ENCODE measurements at places on chromosomes 2 and 18. TPM values are rescaled to one million over a fixed set of nuclear protein-coding genes. Genes with fewer than 3 reads are reported as not detected.

GRCh38 chr2:61356958-61357350, 113.9 kb downstream of the USP34 start:
- DNase-seq, result no peak

Gene STEAP3
- 2.8 TPM for total RNA-seq

DNA sequence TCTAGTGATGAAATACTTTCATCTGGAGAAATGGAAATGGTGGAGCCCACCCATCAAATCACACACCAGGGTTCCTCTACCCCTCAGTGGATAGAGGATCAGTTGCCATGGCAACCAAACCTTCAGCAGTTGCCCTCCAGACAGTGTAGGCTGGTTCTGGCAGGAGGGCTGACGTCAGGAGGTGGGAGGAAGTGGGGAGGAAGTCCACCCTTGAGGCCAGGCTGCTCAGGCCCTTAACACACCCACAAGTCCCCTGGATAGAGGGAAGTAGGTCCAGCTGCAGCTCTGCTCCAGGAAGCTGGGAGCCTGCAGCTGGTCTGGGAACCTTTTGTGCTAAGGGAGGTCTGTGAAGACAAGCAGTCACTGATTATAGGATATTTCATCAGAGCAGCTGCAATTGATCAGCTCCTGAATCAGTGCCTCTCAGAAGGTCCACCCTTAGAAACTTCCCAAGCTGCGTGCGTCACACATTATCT, 186.6 kb downstream of the MTX2 start:
- DNase-seq, result peak; percentile 91

DNA sequence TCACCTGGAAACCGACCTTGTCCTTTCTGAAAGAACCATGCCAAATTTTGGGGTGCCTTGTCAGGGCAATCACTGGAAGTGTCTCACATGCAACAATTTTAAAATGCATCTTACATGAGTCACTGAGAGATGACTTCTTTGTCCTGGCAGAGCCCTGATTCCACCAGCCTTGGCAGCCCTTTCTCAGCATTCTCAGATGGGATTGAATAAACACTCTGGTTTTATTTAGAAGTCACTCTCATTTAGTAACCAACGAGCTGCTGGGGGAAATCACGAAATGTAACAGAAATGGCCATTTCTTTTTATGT, 3.8 kb upstream of the ATP8B1 start:
- DNase-seq, result no peak

GRCh38 chr2:73700131-73700611, 37.0 kb downstream of the TPRKB start:
- DNase-seq, result no peak

GRCh38 chr2:105519516-105519915, 120.7 kb upstream of the FHL2 start:
- no peak for DNase-seq

- no peak for DNase-seq
Observed at GRCh38 chr2:58638256-58638805, 397.2 kb upstream of the FANCL start.

Gene STAT4
- total RNA-seq, result 2.3 TPM

- DNase-seq, result no peak
Observed at GRCh38 chr2:178650554-178650953, 156.7 kb downstream of the TTN start.

DNA sequence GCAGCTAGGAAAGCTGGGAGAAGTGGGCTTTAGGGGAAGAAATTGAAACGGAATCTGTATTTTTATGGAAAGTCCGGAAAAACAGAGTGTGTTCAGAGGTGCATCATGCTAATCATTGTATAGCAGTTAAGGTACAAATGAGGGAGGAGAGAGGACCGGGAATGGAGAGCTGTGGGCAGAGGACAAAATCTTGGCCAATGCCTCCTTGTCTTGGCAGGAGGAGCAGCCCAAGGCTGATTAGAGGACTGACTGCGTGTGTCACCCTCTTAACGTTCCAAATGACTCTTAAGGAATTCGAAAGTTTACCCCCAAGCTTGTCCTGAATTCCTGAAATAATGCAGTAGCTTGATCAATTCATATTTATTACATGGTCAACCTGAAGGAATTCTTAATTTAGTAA, 81.0 kb downstream of the ZNF236 start:
- DNase-seq, result no peak

GRCh38 chr2:156473445-156473844, 37.3 kb downstream of the GPD2 start:
- DNase-seq, result no peak

DNA sequence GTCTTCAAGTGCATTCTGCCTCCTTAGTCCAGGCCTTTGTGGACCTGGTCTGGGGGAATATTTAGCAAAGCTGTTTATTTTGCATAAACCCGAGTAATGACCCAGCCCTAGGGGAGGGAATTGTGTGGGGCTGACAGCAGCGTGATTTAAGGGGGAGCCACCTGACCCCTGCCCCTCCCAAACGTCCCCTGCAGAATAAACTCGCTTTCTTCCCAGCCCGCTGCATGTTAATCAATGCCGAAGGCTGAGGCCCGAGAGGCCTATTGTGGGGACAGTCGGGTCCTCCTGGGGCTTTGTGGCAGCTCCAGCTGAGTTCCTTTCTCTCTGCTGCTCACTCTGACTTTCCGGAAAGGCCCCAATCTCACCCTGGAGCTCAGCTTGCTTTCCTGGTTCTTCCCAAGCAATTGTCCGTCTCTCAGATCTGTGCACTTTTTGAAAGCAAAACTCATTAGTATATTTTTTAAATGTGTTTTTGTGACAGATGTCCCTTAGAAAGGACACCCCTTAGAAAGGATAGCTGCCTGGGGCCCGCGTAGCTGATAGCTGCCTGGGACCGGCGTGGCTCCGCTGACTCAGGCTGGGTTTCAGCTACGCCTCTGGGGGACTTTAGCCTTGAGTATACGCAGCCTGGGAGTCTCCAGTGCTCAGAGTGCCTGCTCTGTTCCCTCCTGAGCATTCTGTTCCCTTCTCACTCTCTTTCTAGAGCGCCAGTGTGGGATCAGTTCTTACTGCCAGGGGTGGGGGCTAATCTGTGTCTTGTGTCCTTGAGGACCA, 158.3 kb downstream of the GLI2 start:
- DNase-seq, result no peak

Gene PIEZO2
- total RNA-seq, result 27.8 TPM

DNA sequence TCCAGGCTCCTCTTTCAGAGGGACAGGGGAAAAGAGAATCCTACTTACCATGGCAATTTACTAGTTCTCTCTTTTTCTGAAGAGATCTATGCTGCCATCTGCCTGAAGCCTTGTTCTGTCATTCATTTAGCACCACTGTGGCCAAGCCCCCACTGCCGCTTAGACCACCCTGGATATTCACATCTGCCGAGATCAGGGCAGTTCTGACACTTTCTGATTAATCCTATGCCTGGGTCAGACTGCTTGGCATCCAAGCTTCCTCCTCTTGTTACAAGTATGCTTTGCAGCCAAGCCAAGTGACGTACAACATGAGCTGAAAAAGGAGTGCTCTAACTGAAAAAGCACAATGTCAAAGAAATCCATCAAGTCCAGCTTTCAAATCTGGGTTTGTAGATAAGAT, 332.6 kb downstream of the SUCLG1 start:
- no peak for DNase-seq

DNA sequence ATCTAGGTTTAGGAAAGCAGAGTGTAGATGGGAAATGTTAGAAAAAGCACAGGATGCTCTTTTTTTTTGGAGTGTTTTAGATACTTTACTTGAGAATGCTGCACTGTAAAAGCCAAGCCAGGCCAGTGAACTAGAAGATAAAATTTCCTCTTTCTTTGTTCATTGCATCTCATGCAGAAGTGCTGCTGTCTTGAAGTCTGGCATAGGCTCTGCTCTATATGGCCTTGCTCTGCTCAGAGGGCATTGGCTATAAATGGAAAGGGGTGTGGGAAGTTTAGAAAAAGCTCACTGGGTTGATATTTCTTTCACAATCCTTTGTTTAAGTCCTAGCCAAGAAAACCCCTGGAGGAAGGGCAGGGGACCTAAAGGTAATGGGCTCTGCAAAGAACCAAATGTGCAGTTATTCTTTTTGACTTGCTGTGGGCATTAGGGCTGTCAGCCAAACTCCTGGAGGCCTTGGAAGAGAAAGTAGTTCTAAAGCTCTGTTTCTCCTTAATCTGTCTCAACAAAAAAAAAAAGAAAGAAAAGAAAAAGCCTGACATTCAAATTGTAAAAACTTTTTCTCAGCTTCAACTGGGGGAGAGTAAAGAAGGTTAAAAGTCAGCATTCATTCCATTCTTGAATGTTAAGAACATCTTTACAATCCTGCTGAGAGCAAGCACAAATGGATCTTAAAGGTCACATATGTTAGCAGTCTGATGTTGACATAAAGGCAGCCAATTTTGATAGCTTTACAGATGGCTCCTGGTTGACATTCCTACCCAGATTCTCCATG, 338.3 kb downstream of the GULP1 start:
- no peak for DNase-seq

- no peak for DNase-seq
Observed at GRCh38 chr18:13409997-13410396, 191.4 kb downstream of the LDLRAD4 start.

DNA sequence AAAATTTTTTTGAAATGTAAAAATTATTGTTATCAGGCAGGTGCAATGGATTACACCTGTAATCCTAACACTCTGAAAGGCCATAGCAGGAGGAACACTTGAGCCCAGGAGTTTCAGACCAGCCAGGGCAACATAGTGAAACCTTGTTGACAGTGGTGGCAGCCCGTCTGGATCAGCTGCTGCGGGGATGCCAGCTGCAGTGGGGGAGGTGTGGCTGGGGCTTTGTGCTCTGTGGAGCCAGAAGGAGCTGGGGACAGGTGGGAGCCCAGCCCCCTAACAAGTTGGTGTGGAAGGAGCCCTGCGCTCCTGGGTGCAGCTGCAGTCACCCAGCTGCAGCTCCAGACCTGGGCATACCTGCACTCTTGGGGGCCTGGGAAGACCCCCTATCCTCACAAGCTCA, 182.4 kb upstream of the MC4R start:
- DNase-seq, result no peak

- peak; percentile 80 for DNase-seq
Observed at GRCh38 chr2:46335391-46336282, 38.4 kb downstream of the EPAS1 start.

Gene SKOR2
- total RNA-seq, result not detected

- no peak for DNase-seq
Observed at GRCh38 chr2:60475123-60475830, 78.2 kb downstream of the BCL11A start.

Gene CYP26B1
- total RNA-seq, result 5.0 TPM

Gene CIDEA
- not detected for total RNA-seq

Gene UGT1A1
- total RNA-seq, result not detected

DNA sequence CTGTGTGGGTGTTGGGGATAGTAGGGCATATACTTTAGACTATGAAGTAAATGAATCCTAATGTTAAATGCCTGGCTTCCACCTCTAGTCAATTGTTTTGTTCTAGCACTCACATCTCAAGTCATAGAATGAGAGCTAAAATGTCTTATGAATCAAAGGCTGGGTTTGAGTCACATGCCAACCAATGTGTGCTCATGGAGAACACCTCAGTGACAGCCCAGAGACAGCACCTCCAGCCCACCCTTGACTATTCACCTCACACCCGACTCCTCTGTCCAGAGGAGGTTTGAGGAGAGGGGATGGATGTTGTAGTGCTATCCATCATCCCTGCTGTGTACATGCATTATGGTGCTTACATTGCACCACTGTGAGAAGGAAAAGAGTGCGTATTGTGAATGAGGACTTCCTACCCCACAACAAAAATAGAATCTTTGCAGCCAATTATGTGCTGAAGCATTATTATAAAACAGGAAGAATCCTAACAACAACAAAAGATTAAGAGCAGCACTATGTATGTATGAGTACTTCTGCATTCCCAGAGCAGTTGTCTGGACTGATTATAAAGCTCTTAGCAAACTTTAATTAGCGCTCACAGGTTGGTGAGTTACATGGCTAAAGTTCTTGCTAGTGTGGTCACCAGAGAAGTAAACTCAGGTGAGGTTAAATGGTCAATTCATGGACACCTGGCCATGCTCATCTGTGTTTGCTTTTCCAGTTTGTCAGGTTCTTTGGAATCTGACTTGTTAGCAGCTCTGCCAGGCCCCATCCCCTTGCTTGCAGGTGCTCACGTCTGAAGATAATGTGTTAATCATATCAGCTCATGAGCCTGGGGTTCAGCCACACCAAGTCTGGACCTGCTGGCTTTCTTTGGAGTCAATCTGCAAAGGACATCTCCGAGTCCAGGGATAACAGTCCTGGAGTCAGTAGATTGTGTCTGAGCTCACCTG, 55.3 kb upstream of the NABP1 start:
- DNase-seq, result no peak

Gene EFHD1
- total RNA-seq, result 5.7 TPM

- DNase-seq, result peak; percentile 78
Observed at GRCh38 chr2:233387225-233387624, 32.9 kb downstream of the DGKD start.

Gene SLC8A1
- 337 TPM for total RNA-seq

DNA sequence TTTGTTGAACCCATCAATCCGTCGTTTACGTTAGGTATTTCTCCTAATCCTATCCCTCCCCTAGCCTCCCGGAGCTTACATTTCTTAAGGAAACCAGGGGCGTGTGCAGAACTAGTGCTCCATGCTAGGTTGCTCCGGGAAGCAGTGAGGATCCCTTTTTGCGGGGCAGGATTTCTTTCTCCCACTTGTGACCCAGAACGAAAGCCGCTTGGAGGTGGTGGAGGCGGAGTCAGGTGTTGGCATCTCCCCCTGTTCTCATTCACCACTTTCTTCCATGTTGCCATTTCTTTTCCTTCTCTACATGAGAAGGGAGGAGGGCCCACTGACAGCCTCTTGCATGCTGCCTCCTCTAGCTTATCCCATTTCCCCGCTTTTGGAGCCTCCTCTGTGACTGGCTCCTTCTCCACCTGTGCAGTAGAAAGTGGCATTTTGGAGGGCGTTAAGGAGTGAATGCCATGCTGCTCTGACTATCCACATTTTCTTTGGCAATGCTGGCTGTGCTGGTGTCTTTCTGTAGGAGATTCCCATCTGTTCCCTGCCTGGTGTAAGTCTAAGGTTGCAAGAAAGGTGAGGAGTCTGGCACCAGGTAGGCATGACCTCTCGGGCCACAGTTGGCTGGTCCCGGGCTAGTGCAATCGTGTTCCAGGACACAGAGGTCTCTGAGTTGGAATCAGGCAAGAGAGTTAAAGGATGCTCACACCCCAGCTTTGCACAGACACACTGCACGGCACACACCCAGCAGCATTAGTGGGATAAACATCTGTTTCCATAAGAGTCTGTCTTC, 89.5 kb downstream of the ACKR3 start:
- no peak for DNase-seq

Gene PLCD4
- 10.9 TPM for total RNA-seq

Gene ADD2
- 5.8 TPM for total RNA-seq

DNA sequence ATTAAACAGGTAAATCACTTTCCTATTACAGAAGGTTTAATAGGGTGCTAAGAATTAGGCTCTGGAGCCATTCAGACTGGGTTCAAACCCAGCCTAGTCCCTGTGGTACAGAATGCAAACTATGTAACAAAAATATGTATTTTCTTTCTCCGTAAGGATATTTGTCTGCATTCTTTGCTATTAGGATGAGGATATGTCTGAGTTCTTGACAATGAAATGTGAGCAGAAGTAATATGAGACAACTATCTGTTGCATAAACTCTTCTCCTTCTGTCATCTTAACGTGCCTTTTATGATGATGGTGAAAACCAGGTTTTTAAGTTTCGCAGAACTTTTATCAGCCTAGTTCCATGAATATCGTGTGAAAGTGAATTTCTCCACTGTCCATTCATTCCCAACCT, 1129.1 kb upstream of the ZEB2 start:
- no peak for DNase-seq

Gene C2orf74
- total RNA-seq, result 36.1 TPM

- DNase-seq, result peak; percentile 73
Observed at GRCh38 chr2:64327510-64328414, 126.2 kb upstream of the LGALSL start.

GRCh38 chr2:102099536-102100298, 42.8 kb upstream of the IL1R1 start:
- DNase-seq, result no peak
